ENCODE measurements at places on chromosomes 7 and 10.

DNA sequence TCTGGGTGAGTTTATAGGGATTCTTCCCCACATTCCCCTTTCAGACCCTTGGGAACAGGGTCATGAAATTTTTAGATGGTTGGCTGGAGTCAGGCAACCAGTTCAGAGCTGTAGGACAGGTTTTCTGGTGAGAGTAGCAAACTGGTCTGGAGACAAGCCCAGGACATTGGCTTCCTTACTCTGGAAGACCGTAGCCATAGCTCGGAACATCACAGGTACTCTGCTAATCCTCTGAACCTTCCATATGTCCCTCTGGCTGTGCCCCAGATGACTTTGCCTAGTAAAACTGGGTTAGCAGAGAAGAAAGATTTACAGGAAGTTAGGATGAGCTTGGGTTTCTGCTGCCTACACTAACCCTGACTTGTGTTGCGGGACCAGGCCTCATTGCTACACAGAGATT, 104.5 kb upstream of the MKLN1 start:
- DNase-seq = no peak

DNA sequence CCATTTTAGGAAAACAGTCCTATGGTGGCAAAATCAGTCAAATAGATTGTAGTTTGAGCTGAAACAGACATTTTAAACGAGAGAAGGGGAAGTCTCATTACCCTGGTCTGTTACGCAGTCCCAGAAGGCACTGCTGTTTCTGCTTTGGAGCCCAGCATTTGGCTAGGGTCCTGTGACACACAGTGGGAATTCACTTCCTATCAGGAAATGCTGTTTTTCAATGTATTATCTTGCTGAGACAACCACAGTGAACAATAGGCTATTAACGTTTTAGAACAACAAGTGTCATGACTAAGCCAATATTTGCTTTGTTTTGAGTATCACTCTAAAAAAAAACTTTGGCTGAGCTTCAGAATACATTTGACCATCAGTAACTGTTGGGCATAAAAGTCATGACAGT, 74.1 kb downstream of the ADD3 start:
- no peak for DNase-seq

DNA sequence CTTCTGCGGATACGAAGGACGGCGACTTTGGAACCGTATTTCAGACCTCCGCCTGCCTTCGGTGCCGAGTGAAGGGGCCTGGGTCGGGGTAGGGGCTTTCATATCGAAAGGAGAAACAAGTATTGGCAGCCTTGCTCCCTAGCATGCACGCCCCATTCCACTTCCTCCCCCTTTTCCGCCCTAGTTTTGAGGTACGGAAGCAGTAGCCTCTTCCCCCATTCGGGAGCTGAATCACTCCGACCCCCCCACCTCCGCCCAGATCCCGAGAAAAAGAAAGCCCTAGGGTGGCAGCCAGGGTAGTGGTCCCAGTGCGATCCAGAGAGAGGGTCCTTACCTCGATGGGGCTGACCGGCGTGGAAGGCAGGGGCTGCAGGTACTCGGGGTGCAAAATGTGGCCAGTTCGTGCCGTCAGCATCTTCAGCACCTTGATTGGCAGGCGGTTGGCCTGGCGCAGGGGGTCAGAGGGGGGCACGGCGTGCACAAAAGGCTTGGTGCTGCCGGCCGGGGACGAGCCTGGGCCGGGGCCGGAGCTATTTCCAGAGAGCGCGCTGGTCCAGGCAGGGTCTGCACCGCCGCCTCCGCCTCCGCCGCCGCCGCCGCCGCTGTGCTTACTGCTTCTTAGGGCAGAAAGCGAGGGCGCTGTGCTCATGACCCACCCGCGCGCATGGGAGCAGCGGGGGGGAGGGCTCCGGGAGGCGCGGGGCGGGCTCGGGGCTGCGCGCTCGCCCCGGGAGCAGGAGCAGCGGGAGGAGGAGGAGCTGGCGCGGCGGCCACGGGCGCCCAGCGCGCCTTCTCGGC, 594 bp downstream of the ZNF503 start:
- DNase-seq = no peak

DNA sequence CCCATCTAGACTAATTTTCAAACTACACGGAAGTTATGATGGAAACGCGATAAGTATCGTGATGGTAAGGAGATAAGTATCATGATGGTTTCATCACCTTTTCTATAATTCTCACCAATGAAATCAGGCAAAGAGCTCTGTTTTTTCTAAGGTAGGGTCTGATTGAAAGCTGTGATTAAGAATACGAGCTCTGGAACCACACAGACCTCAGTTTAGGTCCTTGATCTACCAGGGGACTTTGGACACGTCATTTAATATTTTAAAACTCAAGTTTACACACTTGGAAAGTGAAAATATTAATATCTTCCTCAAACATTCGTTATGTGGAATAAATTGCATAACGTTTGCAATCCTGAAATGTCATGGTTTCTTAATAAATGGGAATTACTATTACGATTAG, 538.2 kb upstream of the CELF2 start:
- no peak for DNase-seq
